ENCODE measurements at places on chromosomes 12 and 14.

DNA sequence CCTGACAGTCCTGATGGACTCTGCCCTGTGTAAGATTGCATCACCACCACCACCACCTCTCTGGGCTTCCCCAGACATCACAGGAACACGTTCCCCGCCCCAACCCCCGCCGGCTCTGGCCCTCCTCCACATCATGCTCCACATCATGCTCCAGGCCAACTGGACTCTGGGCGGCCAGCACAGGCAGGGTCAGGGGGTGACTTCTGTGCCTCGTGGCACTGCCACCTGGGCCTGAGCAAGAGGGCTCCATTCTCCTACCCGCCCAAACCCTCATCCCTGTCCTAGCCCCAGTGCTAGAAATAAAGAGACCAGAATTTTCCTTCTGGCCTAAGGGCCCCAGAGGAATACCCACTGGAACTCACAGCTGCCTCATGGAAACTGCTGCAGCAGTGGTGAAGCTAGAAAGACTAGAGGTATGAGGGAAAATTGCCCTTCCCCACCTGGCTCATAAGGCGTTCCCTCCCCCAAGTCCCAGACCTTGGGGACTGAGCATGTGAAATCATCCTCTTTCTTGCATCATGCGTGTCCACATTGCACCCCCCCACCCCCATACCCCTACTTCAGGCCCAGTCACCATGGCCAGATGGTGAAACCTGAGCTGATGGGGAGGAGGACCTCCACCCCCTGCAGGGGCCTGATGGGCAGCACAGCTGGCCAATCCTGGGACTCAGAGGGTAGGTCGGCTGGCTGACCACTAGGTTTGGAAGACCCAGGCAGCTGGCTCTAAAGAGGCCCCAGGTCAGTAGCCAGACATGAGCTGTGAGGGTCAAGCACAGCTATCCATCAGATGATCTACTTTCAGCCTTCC is at the start of gene INHBE:
TSS of gene INHBE (plus strand) at position 742 of the 808 bp plus-strand sequence. CDS start 230 bp downstream, outside the sequence.
- DNase-seq, result no peak

DNA sequence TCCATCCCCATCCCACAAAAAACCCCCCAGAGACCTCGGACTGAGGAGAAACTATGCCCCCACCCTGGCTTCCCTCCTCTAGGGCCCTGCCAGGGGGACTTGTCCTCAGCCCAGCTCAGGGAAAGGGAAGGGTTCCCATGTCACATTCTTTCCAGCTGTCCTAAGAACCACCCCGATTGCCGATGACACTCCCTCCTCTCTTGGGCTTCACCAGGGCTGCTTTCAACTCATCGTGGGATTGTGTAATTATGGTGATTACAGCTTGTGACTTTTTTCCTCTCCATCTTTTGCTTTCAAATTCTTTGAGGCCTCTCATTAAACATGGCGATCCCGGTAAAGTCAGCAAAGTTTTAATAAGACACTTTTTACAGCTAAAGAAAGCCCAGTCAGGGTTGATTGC is 344.0 kb downstream of the DPF3 start:
- no peak for DNase-seq

DNA sequence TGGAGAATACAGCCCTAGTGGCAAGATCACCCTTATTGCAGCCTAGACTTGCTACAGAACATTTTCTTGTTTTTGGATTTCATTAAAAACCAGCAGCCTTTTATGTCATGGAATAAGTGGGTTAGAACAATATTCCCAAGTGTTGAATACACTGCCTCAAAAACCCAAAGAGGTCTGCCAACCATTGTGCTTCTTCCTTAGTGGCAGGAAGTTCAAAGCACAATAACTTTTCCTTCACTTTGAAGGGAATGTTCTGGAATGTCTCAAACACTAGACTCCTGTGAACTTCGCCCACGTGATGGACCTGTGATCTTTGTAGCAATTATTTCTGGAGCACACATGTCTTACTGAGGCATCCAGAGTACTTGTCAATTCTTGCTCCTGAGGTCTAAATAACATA is 8.5 kb downstream of the SLC17A8 start:
- DNase-seq, result no peak

DNA sequence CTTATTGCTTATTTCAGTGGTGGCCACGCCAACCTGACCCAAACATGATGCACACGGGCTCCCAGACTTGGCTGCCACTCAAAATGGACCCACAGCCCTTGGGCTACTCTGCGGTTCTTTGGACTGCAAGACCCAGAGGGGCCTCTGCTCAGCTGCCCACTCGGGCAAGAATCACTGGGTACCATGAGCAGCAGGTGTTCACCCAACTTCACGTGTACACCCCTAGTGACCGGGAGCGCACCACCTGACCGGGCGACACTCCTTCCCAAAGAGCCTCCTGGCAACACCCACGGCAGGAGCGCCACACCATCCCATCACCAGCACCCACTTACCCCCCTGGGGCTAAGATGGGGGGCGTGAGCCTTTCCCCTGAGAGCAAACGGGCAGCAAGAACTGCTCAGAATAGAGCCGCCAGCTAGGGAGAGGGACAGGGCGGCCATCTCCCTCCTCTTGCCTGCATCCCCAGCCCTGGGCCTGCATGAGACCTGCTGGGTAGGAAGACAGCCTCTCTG is 32.0 kb downstream of the CCNK start:
- DNase-seq, result no peak

DNA sequence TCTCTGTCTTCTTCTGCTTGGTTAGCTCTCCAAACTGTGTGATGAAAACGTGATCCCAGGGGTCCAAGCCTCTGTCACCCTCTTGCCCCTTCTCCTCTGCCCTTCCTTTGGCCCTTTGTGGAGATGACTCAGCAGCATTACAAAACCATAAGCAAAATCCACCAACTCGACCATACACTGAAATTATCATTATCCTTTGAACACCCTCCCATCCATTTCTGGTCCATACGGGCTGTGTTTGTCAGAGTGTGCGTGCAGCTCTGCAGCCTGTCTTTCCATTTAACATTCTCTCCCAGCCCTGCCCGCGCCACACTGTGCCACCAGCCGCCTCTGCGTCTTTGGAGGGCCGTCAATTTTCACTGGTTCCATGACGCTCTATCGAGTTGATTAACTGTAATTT is 69.2 kb downstream of the SLC25A47 start:
- DNase-seq, result no peak

DNA sequence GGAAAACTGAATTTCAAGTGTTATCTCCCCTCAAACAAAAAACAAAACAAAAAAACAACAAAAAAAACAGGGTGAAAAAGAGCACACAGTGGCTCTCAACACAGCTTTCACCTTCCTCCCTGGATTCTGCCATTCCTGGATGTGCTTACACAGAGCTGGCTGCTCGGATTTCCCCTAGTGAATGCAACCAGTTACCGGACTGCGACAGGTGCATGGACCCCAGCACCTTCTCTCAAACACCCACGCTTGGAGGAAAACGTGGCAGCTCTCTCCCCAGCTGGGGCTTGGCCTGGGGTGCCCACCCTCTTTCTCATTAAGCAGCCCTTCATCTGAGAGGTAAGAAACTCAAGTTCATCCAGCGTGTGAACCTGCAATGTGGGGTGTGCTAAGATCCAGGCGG is 33.5 kb upstream of the DICER1 start:
- no peak for DNase-seq

DNA sequence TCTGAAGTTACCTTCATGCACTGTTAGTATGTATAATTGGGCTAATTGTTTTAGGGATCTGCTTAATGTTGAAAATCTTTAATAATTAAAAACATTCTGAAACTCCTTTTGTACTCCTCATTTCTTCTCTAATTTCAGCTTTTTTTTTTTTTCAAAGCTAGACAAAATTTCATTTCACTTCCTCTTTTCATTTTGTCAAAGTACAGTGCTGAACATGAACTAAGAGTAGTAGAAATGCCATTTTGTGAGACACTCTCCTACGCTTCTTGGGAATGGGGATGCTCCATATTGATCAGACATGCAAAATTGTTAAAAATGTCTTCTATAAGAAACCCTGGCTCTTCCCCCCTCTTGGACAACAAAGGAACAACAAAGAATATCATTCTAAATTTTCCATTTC is 1.7 kb downstream of the ABCD2 start:
- no peak for DNase-seq

DNA sequence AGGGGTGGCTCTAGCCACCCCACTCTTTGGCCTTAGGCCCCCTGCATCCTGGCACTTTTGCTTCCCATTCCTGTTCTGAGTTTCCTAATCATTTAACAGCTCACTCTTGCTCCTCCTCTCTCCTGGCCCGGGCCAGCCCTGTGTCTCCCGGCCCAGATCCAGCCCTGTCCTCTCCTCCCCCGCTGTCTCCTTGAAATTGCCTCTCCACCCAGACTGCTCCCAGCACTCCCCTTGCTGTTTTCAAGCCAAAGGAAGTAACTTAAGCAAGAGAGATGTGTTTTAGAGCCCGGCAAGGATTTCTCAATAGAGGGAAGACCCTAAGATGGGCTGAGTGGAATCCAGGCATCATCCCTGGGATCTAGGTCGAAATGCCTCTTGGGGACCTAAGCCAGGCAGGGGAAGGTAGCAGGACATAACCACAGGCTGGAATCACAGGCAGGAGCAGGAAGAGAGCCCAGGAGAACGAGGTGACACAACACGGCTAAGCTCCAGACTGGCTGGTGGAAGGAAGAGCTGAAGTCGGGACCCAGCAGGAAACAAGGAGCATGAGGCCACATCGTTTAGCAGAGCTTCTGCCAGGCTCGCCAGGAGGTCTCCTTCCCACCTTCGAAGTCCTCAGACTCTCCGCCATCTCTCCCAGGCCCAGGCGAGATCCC is 2.0 kb upstream of the LRP1-AS start:
- no peak for DNase-seq

GRCh38 chr12:124745891-124746570 is 117.6 kb downstream of the SCARB1 start:
- DNase-seq, result no peak

DNA sequence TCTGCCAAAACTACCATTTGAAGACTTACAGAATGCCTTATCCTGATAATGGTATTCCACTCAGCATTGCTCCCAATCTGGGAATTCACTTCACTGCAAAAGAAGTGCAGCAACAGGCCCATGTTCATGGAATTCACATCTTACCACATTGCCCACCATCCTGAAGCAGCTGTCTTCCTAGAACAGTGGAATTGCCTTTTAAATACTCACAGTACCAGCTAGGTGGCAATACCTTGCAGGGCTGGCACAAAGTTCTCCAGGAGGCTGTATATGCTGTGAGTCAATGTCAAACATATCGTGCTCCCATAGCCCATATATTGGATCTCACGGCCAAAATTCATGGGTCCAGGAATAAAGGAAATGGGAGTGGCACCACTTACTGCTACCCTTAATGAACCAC is 83.8 kb upstream of the PLEKHG7 start:
- no peak for DNase-seq

- DNase-seq, result no peak
These were observed 3.8 kb upstream of the TSPAN8 start for GRCh38 chr12:71161591-71161990.

DNA sequence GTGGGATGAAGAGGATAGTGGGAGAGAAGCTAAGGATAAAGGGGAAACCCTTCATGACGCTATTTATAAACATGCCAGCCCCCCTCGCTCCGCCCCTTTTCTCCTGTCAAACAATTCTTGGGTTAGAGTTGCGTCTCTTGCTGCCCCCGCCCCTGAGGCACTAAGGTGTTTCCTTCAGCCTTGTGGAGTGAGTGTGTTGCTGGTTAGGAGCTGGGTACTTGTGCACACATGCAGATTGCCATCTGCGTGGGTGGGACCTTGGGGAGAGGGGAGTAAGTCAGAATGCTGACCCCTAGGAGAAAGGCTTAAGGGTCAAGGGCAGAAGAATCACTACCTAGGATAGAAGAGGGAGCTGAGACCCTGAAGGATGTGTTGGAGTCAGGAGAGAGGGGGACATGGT is 5.4 kb downstream of the FOXJ2 start:
- DNase-seq, result no peak

DNA sequence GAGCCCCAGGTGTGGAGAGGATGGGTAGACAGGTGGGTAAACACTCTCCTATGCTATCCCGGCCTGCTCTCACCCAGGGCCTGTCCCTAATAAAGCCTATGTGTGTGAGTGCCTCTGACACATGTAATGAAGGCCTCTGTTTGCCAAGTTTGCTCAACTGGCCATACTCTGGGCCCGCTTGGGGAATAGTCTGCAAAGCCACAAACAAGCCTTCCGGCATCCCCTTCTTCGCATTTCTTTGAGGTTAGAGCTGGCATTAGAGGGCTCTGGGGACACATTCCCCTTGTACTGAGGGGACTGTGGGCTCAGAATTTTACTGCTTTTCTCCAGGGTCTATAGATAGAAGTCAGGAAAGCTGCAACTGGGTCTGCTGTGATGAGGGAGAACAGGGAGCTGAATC is 240.5 kb downstream of the C12orf75 start:
- no peak for DNase-seq

DNA sequence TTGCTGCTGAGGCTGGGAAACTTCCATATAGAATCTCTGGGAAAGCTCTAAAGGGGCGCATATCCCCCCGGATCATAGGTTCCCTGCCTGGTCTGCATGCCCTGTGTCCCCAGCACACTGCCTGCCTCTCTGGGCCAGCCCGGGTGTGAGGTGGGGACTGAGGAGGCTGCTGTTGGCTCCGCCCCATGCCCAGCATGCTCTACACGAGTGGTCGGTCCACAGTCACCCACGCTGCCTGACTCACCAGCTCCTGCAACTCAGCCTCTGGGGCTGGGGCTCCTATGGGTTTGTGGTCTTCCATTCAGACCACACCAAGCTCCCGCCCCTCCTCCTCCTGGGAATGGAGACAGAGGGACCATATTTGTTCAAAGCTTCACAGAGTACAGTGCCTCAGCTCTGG is 88.5 kb upstream of the ANO2 start:
- no peak for DNase-seq

GRCh38 chr12:53505555-53506449 is 1.5 kb downstream of the NPFF start:
- no peak for DNase-seq

DNA sequence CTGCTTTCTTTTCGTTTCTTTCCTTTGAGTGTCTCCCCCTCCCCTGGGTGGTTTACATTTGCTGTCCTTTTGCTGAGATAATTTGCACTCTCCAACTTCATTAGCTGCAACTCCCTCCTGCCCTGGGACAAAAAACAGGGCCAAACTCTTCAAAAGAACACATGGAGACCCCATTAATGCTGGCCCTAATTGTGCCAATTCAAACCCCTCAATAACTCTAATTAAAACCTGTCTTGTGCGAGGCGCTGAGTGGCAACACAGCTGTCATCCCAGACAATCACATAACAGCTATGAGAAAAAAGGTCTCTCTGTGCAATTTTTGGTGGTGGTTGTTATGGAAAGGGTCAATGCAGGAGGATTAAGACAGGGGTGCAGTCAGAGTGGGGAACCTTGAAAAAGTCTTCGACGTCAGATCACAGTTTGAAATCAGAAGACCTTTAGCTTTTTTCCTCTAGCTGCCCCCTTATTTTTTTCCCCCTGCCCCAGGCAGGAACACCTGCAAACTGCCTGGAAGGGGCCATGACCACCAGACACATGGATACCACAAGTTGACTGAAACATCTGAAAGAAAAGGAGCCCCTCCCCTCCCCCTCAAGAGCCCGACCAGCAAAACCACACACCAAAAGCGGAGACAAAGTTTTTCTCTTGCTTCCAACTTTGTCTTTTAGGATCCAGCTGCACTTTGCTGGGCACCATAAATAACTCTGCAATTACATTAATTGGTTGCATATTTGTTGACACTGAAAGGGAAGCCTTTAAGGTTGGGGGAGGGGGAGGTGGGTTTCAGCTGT is 26.5 kb upstream of the SMOC1 start:
- DNase-seq, result no peak

GRCh38 chr14:24262821-24263733 is at the start of gene TGM1:
Gene TGM1, minus strand, starts transcription at chr14:24263177. Its CDS starts 825 bp downstream, at chr14:24262352.
- DNase-seq, result no peak
